Skin of body (tissue), 3 donors: ENCODE measurements at places on chromosomes 5 and 9.

- no peak for DNase-seq
Measured at GRCh38 chr9:110777196-110777875, 108.7 kb downstream of the MUSK start.

- DNase-seq = no peak
Measured at GRCh38 chr9:137575364-137575715, 3.4 kb downstream of the DPH7 start.

DNA sequence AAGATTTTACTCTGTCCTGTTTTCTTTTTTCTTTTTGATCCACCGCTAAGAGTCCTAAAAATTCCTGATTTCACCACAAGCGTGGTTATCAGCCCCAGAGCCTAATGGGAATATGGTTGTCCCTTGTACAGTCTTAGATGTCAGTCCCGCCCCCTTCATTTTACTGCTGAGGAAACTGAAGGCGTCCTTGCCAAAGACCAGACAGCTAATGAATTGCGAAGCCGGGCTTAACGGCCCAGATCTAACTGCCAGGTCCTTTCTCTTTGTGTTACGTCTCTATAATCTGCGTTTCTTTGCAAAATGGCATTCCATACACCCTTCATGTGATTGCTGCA, 497 bp downstream of the NSA2 start:
- DNase-seq = no peak

GRCh38 chr5:154861946-154862345, 3.5 kb downstream of the CNOT8 start:
- no peak for DNase-seq

DNA sequence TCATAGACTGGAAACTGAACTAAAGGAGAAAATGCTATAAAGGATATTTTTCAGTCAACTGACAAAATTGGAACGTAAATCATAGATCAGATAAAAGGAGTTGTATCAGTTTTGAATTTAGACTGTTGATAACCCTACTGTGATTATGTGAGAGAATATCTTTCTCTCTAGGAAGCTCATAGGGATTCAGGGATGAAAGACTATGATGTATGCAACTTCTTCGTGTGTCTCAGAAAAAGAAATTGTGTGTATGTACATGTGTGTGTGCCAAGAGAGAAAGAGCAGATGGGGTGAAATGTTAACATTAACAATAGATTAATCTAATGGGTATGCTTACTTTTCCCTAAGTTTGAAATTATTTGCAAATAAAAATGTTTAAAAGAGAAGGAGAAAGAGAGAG, 30.7 kb upstream of the C5orf58 start:
- no peak for DNase-seq

GRCh38 chr9:106619211-106619610, 243.8 kb upstream of the ZNF462 start:
- DNase-seq = no peak

DNA sequence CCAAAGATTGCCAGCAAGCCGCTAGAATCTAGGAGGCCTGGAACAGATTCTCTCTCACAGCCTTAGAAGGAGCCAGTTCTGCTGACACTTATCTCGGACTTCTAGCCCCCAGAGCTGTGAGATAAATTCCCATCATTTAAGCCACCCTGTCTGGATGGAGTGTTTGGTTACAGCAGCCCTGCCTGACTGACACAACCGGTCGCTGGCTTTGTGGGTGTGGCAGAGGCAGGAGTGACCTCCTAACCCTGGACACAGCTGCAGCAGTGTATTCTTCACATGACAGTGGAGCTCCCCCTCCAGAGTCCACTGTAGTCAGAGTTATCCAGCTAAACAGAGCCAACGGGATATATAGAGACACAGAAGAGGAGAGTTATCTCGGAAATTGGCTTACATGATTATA, 21.2 kb upstream of the IL17B start:
- no peak for DNase-seq

DNA sequence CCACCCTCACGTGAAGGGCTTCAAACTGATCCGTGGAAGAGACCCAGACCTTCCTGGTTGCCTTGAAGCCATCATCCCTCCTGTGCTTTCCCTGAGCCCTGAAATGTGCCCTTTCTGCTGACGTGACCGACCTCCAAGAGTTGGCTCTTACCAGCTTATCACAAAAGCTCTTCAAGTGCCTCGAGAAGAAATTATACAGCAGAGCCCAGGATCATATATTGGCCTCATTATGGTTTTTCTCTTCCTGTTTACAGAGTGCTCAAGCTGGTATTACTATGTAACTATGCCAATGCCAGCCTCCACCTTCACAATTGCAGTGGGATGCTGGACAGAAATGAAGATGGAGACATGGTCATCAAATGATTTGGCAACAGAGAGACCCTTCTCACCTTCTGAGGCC, 66.0 kb downstream of the AOPEP start:
- DNase-seq = no peak

DNA sequence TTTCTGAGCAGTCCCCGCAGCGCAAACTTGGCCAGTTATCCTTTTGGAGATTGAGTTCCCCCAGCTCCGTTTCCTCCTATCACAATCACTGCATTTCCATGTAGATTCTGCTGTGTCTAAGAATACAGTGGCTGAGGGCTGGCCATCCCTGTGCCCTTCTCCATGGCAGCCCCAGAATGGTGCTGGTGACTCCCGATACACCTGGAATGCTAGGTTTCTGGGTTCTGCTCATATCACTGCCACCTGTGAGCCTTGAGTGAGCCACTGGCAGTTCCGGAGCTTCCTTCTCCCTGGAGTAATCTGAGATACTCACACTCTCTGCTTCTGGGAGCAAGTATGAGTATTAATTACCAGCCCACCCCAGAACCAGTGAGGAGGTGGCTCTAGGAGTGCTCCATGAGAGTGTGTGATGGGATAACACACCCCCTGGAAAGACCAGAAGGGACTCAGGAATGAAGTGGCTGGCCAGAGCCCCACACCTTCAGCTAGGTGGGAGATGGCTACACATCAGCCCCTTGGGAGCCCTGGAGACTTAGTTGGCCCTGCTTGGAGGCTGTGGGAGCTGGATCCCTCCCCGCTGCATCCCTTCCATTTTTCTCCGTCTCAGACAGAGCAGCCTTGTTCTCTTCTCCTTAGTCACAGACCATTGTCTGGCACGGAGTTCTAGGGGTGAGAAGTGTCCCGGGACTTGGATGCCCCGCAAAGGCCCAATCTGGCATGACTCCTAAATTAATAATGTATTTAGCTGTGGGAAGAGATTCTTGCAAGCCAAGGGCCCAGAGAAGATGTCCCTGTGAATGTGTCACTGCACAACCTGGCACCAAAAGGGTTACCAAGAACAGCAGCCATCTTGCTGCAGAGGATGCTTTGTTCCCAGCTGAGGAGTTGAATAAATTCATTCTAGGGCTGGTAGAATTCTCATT, 4.9 kb downstream of the PCDHGC5 start:
- DNase-seq = no peak

GRCh38 chr5:52150501-52150900, 637.2 kb upstream of the ITGA1 start:
- no peak for DNase-seq

DNA sequence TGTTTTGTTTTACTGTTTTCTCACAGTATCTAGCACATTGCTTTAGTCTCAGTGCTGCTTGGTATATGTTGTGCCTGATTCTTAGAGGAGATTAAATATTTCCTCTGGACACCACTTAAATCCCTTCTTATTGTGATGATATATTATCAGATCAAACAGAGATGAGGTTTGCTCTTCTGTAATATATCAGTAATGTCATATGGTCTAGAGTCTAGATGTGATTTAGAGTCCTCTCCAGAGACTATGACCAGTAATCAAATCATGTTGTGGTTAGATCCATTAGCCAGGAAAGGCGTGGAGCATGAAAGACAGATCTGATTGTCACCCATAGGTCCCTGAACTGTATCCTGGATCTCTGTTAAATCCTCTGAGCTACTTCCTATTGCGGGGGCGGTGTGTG, 24.4 kb downstream of the CAMK4 start:
- DNase-seq = no peak

- no peak for DNase-seq
Measured at GRCh38 chr9:21741151-21741550, 61.3 kb upstream of the MTAP start.

DNA sequence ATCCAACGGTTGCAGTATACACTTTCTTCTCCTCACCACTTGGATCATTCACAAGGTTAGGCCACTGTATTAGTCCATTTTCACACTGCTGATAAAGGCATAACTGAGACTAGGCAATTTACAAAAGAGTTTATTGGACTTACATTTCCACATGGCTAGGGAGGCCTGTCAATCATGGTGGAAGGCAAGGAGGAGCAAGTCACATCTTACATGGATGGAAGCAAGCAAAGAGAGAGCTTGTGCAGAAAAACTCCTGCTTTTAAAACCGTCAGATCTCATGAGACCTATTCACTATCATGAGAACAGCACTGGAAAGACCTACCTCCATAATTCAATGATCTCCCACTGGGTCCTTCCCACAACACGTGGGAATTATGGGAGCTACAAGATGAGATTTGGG, 81.8 kb upstream of the DAP start:
- no peak for DNase-seq

- DNase-seq = no peak
Measured at GRCh38 chr5:170885809-170886208, 24.0 kb downstream of the RANBP17 start.

DNA sequence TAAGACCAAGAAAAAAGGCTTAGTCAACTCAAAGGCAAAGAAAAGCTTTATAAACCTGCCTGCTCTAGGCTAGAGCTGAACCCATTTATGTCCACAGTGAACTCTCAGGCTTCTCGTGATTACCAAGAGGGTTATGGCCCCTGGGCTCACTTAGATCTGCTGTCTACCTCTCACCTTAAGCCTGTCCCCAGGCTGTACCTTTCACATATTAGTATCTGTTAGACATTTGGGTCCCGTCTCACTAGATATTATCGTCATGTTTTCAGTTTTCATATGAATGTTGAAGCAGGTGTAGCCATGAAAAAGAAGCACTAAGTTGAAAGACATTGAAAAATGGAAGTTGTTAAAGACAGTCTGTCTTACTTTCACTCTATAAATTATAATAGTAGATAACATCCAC, 75.2 kb upstream of the COX7C start:
- no peak for DNase-seq

DNA sequence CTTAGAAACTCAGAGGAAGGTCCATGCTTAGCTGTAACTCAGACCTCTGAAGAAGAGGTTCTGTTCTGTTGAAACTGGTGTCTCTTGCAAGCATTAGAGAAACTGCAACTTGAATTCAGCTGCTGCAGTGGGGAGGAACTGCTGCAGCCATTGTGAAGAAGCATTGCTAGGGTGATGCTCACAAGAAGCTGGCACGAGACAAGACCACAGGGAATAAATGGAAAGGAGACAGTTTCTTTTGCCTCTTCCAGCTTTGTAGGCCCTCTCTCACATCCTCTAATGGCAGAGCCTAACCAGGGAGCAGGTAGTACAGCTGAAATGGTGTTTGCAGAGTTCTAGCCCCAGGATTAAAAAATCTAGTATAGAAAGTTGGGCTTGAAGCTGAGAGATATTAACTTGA, 148.0 kb upstream of the DMAC1 start:
- DNase-seq = no peak

DNA sequence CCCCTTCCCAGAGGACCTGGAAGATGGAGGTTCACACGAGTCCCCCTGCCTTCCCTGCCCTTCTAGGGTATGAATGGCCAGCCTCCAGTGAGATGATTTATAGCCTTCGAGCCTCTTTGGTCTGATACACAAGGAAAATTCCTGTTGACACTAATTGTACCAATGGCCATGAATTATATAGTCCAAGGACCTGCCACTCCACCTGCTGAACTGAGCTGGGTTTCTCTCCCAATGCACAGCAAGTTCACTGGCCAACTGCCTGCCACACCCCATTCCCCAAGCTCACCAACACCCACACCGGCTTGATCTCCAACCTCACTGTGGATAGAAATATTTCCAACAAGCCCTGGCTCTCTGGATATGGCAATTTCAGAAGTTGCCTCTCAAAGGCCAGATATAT, 9.3 kb upstream of the ADRA1B start:
- DNase-seq = no peak

DNA sequence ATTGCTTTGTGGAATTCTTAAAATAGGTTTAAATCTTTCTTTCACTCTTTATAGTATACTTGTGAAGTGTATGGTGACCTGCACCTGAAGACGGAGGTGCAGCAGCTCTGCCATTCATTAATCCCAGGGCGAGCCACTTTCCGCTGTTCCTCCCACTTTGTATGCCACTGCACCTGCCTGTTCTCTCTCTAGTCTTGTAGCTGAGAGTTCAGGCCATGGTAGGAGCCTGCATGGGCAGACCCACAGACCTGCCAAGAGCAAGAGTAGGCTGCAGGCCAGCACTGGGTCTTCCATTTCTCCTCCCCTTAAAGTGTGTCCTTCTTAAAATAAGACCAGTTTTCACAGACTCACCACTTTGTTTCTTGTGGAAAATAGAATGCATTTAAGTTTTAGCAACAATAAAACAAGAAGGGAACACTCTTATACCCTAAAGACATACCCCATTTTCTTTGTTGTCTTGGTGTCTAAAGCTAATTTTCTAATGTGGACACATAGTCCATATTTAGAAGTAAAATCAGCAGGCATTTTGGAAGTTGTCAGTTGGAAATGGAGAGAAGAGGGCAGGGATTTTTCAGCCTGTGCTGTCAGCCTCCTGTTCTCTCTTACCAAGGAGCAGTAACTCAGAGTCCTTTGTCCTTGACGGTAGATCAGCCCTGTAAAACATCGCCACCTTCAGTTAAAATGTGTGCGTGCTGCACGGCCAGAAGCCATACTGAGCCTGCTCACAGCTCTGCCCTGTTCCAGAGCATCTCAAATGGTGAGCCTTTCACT, 103.2 kb downstream of the SNCAIP start:
- DNase-seq = peak; percentile 76

DNA sequence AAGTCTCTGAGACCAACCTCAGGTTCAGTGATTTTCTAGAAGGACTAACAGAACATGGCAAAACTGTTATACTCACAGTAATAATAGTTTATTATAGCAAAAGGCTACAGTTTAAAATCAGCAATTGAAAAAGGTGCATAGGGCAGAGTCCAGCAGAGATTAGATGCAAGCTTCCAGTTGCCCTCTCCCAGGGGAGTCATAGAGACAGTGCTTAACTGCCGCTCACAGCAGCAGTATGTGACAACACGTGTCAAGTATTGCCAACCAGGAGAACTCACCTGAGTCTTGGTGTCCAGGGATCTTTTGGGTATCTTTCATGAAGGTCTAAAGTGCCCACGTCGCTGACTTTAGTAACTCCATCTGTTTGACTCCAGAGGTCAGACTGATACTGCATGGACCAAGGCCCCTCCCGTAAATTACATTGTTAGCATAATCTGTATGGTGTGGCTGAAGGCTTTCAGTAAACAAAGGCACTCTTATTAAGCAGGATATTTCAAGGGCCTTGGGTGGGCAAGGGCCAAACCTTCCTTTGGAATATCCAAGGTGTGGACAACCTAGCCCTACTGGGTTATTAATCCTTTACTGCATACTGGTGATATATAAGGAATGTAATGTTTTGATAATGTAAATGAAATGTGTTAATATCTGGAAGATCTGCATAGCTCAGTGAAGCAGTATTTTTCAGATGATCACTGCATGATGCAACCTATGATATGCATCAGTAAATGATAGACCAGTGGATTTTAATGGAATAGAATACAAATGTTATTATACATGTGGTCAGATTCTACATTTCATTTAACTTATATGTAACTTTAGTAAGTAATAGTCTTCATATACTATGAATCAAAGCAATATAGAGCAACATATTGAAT, 44.0 kb downstream of the RASA1 start:
- no peak for DNase-seq
